Cortex of kidney (tissue), 1 donor: ENCODE measurements at places on chromosomes 6 and 20.

DNA sequence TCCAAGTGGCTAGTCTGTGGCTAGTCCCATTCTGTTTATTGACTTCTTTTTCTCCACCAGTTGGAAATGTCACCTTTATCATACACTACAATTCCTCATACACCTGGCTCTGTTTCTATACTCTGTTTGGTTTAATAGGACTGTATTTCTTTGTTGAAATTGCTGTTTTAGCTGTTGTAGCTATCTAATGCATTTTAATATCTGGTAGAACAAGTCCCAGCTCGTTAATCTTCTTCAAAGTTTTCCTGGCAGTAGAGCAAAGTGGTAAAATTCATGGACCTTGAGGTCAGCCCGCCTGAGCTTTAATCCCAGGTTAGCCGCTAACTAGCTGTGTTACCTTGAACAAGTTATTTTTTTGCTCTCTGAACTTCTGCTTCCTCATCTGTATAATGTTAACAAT is 9.9 kb upstream of the ASXL1 start:
- no peak for DNase-seq

- no peak for DNase-seq
Measured at GRCh38 chr6:4401408-4402368, 266.3 kb upstream of the ECI2 start.

- DNase-seq: no peak
Measured at GRCh38 chr6:100472674-100473073, 8.0 kb upstream of the SIM1 start.

DNA sequence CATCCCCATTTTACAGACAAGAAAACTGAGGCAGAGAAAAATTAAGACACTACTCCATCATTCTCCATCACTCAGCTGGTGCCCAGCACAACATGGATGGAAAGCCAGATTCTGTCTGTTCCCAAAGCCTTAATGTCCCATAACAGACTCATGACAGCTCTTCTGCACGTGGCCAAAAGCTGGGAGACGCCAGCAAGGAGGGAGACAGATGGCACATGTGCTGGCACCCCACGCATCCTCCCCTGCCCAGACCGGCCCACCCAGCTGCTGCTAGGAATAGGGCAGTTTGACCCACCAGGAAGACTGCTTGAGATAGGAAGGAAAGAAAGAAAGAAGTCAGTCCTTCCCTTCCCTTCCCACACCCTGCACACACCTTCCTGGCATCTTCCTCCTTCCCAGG is 96.3 kb downstream of the PREX1 start:
- no peak for DNase-seq

- no peak for DNase-seq
Measured at GRCh38 chr6:135673501-135674309, 176.2 kb upstream of the AHI1 start.

- no peak for DNase-seq
Measured at GRCh38 chr20:21137078-21137477, 11.2 kb downstream of the KIZ start.

DNA sequence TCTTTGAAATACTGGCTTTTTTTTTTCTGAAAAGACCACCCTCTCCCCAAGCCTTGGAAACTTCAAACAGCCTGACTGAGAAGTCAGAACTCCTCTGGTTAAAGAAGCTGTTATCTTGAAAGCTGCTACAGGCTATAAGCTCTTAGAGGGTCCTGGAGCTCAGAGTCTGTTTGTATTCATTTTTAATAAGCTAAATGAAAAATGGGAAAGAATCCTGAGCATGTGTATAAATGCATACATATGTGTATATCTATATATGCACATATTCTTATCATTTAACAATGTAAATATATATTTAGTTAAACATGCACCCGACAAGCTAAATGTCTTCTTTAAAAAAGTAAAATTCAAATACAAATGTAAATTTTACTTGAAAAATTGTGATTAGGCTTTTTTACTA is 494.9 kb upstream of the POU3F2 start:
- DNase-seq: no peak

GRCh38 chr6:148054219-148054618 is 288.4 kb upstream of the SASH1 start:
- no peak for DNase-seq

- no peak for DNase-seq
Measured at GRCh38 chr20:32433311-32434021, 75.3 kb downstream of the ASXL1 start.

DNA sequence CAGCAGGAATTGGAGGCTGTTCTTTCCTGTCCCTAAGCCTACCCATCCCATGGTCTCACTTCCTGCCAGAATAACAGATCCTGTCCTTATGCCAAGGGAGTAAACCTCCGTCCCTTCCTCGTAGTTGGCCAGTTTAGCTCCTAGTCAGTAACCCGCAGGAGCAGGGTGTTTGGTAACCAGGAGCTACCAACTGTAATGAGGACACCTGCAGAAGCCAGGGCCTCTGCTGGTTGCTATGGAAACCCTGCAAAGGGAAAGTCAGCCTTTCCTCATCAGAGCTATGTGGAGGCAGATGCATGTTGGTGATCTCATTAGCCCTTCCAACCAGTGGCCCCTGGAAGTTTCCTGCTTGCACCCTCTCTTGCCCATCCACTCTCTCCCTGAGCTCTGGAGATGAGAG is 368.2 kb upstream of the SULF2 start:
- DNase-seq: no peak

- no peak for DNase-seq
Measured at GRCh38 chr6:22099923-22100322, 196.9 kb downstream of the PRL start.

DNA sequence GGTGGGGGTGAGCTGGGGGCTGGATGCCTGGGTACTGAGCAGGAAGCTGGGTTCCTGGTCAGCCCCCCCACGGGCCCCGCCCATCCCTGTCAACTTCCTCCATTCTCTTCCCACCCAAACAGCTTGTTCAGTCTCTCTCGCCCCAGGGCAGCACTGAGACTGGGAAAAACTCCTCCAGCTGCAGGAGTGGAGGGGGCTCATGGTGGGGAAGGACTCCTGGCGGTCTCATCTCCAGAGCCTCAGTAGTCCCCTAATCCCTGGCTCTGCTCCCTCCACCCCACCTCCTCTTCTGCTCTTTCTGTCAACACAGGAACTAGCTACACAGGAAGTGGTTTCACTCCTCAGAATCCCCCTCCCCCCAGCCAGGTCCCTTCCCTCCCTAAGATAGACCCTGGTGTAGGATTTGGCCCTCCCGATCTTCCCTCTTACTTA is at the start of gene GPSM3:
Gene GPSM3 (minus strand): TSS at position 36 of the 432 bp plus-strand sequence. CDS start 130 bp downstream, outside the sequence.
- no peak for DNase-seq

DNA sequence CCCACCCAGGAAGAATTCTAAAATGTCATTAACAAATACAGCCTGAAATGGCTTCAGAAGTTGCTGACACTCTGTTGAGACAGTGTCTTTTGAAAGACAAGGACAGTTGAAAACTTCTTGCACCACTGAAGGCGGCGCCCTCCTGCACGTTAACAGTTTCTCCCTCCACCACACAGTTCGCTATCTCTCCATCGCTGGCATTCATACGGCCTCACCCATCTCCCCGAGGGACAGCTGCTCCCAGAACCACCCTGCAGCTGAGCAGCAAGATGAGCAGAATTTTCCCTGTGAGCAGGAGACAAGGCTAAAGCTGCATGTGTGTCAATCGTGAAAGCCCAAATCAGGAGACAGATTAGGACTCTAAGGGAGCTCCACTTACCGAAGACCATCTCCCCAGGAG is 113.3 kb downstream of the LY86 start:
- DNase-seq: no peak

- DNase-seq: no peak
Measured at GRCh38 chr20:63106765-63107448, 100.1 kb upstream of the BHLHE23 start.

DNA sequence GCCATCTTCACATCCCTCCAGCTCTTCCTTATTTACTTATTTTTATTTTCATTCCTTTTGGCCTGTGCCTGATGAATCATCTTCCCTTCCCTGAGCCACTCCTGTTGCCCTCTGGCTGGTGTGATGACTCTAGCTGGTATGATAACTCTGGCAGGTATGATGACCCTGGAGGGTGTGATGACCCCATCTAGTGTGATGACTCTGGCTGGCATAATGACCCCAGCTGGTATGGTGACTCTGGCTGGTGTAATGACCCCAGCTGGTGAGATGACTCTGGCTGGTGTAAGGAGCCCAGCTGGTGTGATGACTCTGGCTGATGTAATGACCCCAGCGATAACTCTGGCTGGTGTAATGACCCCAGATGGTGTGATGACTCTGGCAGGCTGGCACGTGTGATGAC is 426.8 kb downstream of the QKI start:
- no peak for DNase-seq

GRCh38 chr6:123039431-123039830 is 43.4 kb downstream of the CLVS2 start:
- DNase-seq: no peak

DNA sequence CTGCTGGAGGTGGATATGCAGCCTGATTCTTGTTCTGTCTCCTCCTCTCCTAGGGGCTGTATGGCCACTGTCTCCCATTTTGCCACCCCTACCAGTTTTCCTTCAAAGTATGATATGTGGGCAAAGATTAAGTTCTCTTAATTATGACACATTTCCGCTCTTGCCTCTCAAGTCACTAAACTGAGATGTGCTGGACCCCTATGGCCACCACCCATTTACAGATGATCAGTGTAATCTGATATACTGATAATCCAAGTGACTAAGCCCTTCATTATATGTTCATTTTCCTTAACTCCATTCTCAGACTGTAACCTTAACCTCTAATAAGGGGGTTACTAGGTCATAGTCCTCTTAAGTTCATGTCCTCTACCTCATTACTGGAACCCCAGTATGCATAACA is 711 bp upstream of the C20orf141 start:
- no peak for DNase-seq
